ENCODE measurements at places on chromosomes 12 and 14.
A peak's percentile ranks its signal among the peaks of the same experiment; 100 is the strongest.

GRCh38 chr12:115137812-115138521, 454.0 kb upstream of the TBX3 start:
- DNase-seq: no peak

- no peak for DNase-seq
These were observed 9.7 kb downstream of the RHOF start for GRCh38 chr12:121783766-121784165.

DNA sequence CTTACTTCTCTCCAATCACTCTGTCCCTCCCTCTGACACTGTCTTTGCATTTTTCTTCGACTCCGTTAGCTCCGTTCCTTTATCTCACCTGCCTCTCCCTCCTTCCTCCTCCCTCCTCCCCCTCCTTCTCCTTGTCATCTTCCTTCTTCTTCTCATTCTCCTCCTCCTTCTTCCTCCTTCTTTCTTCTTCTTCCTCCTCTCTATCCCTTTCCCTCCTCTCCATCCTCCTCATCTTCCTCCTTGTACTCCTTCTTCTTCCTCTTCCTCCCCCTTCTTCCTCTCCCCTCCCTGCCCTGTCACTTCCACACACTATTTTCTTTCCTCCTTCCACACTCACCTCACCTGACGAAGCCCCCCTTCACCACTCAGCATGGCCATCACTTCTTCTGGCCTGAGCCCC, 53.0 kb downstream of the HSPB8 start:
- no peak for DNase-seq

DNA sequence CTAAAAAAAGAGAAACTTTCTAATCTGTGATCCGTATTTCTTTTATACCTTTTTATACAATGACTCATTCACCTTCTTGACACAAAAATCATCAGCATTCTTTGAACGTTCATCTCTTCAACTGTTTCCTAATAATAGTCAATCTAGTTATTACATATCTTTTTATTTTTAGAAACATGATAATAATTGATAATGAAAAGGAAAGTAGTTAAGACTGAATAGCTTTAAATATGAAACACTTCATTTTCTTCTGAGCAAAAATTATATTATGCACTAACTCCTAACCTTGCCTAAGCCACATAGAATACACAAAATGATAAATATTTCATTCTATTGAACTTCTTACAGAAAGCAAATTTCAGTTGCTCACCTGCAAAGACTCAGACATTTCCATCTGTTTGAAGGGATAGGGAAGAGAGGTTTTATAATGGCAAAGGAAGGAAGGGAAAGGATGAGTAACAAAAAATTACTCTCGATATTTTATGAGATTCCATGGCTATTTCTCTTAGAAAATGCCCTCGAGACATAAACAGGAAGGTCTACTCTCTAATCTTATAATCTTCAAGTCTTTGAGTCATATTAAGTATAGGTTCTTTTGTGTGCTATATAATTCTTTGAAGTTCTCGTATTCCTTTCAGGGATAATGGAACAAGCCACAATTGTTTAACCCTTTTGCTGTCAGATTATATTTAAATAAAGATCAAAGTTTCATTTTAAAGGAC, 7.5 kb upstream of the KLHL42 start:
- DNase-seq: no peak

- no peak for DNase-seq
These were observed 11.0 kb downstream of the SAMD4A start for GRCh38 chr14:54577977-54578376.

DNA sequence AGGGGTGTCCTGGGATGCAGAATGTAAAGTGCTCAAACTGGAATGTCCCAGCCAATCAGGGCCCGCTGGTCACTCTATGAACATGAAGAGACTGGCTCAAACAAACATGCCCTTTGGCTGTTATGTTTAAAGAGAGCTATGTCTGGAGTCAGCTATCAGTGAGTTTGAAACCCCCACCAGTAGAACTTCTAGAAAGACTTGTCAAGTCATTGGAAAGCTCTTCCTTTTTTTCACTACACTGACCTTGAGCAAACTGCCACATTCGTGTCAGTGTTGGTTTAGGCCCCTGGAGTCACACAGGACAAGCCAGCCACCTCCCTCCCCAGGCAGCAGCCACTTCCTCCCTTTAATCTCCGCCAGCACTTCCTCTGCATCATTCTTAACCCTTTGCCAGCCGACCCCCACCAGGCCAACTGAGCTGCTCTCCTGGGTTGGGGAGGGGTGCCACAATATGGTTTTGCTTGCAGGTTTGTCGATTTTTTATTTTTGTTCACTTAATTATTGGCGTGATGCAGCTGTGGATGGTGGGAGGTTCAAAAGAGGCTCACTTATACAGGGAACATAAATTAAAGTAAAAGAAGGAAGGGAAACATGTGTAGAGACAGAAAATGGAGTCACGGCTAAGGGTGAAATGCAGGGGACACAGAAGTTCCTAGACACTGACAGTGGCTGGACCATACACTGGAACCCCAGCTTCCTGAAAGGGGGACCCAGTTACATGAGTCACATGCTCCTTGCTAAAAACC, 25.3 kb downstream of the CMKLR1 start:
- DNase-seq: no peak

GRCh38 chr14:38310420-38310995, 54.6 kb upstream of the CLEC14A start:
- no peak for DNase-seq

GRCh38 chr12:41140117-41140516, 48.0 kb upstream of the PDZRN4 start:
- DNase-seq: no peak

GRCh38 chr12:79635676-79636075, 55.1 kb downstream of the PAWR start:
- DNase-seq: no peak

DNA sequence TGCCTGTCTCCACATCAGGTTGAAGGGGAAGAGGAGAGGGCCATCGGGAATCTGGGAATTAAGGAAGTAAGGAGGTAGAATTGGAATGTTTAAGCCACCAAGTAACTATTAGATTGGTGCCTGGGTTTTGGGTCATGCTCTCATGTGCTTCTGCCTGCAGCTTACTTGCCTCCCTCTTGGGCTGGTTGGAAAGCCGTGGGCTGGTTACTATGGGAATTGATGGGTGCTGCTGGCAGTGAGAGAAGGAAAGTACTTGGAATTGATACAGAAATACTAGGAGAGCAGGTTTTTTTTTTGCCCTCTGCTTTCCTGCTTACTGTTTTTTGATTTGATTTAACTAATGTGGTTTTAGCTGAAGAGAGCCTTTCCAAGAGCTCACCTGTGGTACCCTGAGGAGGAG, 493.5 kb upstream of the RGS6 start:
- DNase-seq: no peak

GRCh38 chr12:93757792-93758694, 80.9 kb downstream of the CRADD start:
- DNase-seq: no peak

GRCh38 chr12:116060764-116061163, 216.7 kb downstream of the MED13L start:
- no peak for DNase-seq

- no peak for DNase-seq
These were observed 44.8 kb downstream of the RHOJ start for GRCh38 chr14:63249092-63249491.

GRCh38 chr12:78403136-78403535, 461.4 kb upstream of the SYT1 start:
- peak; percentile 75 for DNase-seq

DNA sequence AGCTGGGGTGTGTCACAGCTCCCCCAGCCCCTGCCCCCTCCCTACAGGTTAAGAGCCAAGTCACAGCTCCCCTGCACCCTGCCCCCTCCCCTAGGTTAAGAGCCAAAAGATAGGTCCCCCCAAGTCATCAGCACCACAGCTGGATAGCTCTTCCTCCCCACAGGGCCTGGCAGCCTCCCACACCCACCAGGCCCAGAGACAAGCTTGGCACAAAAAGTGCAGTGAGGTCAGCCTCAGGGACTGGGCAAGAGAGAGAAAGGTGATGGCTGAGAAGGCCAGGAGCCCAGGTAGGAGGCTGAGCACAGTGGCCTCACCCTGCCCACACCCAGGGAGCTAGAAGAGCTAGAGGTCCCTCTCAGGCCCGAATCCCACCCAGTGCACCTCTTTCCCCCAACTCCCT, 8.7 kb downstream of the ITGA7 start:
- no peak for DNase-seq

DNA sequence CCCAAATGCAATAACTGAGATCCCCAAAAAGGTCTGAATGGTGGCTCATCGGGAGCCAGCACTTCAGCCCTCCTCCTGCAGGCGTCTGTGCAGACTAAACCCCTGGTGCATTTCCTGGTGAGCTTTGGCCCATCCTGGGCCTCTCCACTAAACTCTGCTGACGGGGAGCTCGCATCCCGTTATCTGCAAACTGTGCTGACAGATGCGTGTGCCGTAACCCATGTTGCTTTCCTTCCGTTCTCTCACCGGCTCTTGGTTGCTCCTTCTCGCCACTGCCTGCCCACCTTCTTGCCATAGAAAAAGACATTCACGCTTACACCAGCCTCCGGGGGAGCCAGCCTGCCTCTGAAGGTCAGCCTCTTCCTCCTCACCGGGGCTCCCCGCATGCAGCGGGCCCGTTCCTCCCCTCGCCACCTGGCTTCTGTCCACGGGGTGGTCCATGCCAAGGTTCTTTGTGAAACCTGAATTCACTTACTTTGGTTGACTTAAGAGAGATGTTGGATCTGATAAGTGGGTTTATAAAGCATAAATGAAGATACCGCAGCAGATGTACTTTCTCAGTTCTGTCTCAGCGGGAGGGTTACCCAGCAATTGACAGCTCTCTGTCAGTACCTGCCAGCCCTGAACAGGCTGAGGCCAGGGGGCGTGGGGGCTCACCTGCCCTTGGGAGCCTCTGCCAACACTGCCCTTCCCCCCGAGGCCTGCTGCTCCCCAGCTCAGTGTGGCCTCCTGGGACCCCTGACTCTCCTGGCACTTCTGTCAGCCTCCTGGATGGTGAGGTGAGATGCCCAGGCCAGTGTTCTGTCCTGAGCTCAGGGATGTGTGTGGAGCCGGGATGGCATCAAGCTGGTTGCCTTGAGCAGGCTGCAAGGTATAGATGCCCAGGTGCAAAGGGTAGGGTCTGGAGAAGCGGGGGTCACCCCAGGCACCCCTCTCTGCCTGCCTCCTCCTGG, 14.2 kb downstream of the ZFYVE21 start:
- no peak for DNase-seq

- no peak for DNase-seq
These were observed 321.9 kb upstream of the RTL1 start for GRCh38 chr14:101225157-101226152.

DNA sequence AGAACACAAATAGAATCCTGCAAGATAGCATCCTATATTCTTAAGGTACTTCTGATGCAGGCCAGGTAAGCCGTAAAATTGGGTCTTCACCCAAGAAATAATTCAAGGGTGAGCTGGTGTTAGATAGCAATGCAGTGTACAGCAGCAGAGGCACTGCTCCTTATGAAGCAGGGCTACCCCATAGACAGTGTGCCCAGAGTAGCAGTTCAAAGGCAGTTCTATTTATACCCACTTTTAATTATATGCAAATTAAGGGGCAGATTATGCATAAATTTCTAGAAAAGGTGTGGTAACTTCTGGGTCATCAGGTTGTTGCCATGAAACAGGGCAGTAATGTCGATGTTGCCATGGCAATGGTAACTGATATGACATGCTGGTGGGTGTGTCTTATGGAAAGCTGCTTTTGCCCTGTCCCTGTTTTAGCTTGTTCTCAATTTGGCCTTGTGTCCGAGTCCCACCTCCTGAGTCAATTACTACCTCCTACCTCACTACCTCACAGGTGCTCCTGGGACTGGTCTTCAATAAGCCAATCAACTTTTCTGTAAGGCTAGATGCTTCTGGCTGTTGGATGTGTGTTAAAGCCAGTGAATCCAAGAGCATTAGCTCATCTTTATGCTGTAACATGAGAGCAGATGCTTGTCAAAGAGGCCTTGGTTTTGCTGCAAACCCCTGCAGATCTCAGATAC, 61.0 kb downstream of the PPM1A start:
- no peak for DNase-seq

DNA sequence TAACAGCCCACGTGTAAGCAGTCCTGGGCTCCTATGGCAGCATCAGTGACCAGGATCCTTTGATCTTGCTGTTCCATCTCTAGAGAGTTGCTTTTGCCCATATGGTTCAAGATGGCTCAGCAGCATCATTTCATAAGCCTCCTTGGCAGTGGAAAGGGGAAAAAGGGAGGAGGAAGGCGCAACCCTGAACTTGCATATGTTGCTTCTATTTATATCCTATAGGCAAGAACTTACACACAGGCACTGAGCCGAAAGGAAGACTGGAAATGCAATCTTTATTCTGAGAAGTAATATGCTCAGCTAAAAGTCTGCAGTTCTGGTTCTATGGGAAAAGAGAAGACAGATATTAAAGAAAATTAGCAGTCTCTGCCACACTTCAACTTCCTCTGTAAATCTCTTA, 167.7 kb upstream of the PLXNC1 start:
- no peak for DNase-seq

DNA sequence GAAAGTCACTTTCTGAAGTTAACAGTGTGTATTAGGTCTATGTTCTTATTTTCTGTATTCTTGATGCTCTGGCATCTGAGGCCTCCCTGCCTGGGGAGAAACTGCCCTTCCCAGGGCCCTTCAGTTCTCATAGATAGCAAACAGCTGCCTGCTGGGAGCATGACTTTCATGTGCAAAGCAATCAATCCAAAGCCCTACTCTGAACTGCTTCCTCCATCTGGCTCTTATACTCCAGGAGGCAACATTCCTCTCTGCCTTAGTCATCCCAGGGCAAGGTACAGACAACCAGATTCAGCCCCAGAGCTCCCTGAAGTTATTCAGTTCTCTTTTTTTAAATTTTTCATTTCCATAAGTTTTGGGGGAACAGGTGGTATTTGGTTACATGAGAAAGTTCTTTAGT, 41.7 kb upstream of the RIN3 start:
- peak; percentile 83 for DNase-seq

- no peak for DNase-seq
These were observed 44.5 kb downstream of the NUAK1 start for GRCh38 chr12:106094304-106094703.

DNA sequence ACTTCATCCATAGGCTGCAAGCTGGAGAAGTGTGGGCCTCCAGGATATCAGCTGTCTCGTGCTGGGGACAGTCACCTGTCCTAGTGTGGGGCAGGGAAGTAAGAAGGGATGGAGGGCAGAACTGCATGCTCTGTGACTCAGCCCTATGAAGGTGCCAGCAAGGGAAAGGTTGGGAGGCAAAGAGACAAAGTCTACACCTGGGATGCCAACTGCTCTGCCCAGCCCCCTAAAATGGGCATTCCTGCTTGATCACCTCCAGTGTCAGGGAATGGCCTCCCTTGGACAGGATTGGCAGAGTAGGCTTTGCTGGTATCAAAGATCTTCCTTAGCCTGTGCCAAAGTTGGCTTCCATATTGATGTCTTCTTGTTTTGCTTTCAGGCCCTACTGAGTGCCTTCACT, 335.0 kb downstream of the BCL11B start:
- DNase-seq: no peak

- DNase-seq: no peak
These were observed 55.3 kb downstream of the PPM1H start for GRCh38 chr12:62879691-62880090.

- no peak for DNase-seq
These were observed 11.2 kb upstream of the PRPH start for GRCh38 chr12:49283541-49284429.
